ENCODE measurements at places on chromosomes 13 and 19. TPM values are rescaled to one million over a fixed set of nuclear protein-coding genes. Genes with fewer than 3 reads are reported as not detected.

DNA sequence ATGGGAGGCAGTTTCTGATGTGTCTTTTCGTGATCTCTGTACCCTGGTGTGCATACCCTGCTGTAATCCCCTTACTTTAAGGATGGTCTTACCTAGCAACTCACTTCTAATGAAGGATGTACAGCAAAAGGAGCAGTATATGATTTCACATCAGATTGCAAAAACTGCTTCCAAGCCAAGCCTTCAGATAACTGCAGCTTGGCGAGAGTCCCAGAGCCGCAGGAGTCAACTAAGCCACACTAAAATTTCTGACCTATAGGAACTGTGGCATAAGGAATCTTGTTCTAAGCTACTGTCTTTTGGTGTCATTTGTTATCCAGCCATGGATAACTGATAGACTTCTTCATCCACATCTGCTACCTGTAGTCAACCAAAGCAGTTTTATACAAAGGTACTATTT lies 496.7 kb downstream of the GPC6 start:
- H3K27me3 ChIP-seq = no peaks in the 10 kb centered on the region
- H3K27ac ChIP-seq = no peak overlapping the region
- H3K4me3 ChIP-seq = no peak overlapping the region
- peak; percentile 65 for DNase-seq
- H3K4me1 ChIP-seq = peaks cover 2% of the 10 kb centered on the region
- H3K36me3 ChIP-seq = no peaks in the 10 kb centered on the region

Gene SHANK1
- 1.8 TPM for total RNA-seq

DNA sequence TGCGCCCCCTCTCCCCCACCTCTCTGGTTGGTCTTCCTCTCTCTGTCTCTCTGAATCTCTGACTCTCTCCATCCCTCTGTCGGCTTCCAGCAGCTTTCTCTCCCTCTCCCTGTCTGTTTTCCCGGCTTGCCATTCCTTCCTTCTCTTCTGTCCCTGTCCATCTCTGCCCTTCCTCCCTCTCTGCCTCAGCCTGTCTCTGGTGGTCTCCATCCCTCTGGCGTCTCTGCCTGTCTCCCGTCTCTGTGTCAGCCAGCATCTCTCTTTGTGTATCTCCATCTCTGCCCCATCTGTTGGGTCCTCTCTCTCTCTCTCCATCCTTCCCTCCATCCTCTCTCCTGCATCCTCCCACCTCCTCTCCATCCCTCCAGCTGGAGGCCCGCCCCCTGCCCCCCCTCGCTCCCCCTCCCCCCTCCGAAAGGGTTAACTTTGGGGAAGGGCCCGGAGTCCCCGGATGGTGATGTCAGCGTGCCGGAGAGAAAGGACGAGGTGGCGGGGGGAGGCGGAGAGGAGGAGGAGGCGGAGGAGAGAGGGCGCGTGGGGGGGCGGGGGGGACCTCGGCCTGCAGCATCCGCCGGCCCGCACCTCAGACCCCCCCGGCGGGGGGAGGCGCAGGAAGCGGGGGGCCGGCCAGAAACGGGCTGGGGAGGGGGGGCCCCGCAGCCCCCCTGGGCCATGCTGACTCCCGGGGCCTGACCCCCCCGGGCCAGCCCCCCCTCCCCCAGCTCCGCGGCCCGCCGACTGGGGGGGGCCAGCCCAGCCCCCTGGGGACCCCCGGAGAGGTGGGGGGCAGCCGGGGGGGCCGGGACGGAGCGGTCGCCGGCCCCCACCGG lies at the start of gene BRSK1:
Gene BRSK1 (plus strand): TSS at position 450 of the 830 bp plus-strand sequence. CDS start 446 bp downstream, outside the sequence.
- H3K4me3 ChIP-seq = peak within 1 kb of the TSS; percentile 47
- H3K4me1 ChIP-seq = peaks cover 3% of the 10 kb centered on the region
- no peak within 1 kb of the TSS for H3K27ac ChIP-seq
- no peaks in the 10 kb centered on the region for H3K36me3 ChIP-seq

GRCh38 chr13:71610876-71611275 lies 256.1 kb downstream of the DACH1 start:
- H3K27me3 ChIP-seq = no peaks in the 10 kb centered on the region
- no peaks in the 10 kb centered on the region for H3K4me1 ChIP-seq
- no peak overlapping the region for H3K27ac ChIP-seq
- no peaks in the 10 kb centered on the region for H3K36me3 ChIP-seq

- no peaks in the 10 kb centered on the region for H3K36me3 ChIP-seq
- peaks cover 11% of the 10 kb centered on the region for H3K4me1 ChIP-seq
- H3K4me3 ChIP-seq = no peak overlapping the region
- no peaks in the 10 kb centered on the region for H3K27me3 ChIP-seq
- H3K27ac ChIP-seq = no peak overlapping the region
- DNase-seq = no peak
Measured at GRCh38 chr19:16473875-16474392, 2.2 kb upstream of the EPS15L1 start.
